Stimulated activated CD4-positive, alpha-beta T cell treated with anti-CD3 and anti-CD28 coated beads, TNF-alpha, amount 100 ng/mL, for 4 hours (primary cell): ENCODE measurements at places on chromosomes 13 and 19.

GRCh38 chr19:34988119-34988518 is 12.0 kb upstream of the GRAMD1A start:
- DNase-seq = no peak

DNA sequence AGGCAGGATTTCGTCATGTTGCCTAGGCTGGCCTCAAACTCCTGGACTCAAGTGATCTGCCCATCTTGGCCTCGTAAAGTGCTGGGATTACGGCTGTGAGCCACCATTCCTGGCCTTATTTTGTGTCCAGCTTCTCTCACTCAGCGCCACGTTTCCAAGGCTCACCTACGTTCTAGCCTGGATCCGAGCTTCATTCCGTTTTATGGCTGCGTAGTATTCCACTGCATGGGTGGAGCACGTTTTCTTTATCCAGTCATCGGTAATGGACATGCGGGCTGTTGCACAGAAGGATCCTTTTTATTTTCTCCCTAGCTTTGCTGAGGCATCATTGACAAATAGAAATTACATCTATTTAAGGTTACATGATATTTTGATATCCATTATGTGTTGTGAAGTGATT is 16.6 kb downstream of the ADGRL1 start:
- DNase-seq = no peak

DNA sequence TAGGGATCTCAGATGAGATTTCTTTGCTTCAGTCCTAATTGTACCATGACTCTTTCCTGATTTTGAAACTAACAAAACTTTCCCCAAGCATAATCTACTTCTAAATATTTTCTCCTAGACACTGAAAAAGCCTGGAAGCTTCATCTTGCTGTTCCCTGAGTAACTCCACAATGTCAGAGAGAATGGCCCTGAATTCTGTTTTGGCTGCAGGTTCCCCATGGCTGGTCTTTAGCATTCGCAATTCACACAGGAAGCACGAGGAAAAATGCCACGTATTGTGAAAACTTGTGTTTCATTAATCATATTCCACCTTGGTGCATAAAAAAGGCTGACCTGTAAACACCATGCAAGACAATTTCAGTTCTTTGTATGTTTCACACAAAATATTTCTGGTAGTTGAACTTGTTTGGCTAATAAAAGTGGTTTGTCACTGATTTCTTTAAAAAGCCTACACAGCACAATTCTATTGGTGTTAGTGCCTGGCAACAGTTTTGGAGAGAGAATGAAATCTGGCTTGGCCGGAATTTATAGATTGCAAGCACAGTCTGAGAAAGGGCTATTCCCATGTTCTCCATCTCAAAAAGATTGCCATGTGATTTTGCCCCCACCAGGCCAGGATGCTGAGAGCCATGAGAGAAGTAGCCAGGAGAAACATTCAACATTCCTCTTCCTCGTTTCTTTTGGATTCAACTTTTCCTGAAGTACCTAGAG is 367.1 kb downstream of the NDFIP2 start:
- DNase-seq = no peak

- peak; percentile 35 for DNase-seq
Measured at GRCh38 chr19:57099199-57099661, 20.6 kb upstream of the USP29 start.
